T-helper 2 cell (primary cell): ENCODE measurements at places on chromosomes 7 and 10.

DNA sequence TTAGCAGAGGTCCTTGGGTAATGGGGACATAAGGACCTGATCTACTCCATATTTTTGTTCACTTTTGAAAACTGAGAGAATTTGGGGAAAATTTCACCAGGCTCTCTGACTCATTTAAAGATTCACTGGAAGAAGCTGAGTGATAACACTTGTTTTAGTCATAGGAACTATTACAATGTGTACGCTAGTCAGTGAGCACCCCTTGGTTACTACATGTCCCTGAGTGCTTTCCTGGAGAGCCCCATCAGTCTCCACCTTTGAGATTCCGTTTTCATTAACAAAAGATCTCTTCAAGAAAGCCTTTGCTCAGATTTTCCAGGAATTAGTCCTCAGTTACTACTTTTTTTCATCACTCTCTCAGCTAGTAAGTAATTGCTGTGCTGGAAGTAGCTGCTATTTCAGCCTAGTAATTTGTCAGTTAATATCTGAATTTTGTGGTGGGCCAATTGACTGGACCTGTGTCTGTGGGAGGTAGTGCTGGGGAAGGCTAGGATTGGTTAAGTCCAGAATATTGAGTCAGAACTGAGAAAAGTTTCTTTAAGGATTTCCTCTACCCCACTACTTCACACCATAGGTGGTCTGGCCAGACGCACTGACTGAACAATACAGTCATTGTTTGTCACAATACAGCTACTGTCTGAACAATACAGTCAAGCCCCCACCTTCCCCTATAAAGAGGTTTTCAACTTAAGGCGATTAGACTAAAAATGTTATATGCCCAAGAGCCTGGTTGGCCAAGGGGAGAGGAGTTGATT lies 235.0 kb downstream of the CCDC7 start:
- no peak for DNase-seq

DNA sequence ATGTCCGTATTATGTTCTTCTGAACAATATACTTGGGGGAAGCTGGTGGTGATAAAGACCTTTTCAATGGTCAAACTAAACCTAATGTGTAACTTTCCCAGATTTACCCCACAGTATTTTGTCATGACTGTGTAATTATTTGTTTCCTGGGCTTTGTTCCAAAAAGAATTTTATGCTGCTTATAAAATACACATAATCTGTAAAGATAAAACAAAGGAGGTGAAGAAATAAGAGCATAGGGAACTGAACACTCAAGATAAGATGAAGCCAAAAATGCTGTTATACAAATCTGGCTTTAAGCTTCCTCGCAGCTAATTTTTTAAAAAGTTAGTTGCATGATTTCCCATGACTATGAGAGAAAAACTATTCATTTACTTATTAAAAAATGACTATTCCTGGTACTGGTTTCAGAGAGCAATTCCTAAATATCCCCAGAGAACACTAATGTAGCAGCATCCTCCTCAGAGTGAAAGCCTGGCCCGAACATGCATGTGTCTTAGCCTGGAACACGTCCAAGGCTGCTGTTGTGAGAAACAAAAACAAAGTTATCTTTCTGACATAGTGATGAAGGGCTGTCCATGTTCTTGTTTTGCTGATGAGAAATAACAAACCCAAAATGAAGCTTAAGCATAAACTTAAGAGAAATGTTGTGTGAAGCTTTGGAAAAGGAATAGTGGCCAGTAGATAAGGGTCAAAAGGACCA lies 33.9 kb downstream of the MALSU1 start:
- no peak for DNase-seq

DNA sequence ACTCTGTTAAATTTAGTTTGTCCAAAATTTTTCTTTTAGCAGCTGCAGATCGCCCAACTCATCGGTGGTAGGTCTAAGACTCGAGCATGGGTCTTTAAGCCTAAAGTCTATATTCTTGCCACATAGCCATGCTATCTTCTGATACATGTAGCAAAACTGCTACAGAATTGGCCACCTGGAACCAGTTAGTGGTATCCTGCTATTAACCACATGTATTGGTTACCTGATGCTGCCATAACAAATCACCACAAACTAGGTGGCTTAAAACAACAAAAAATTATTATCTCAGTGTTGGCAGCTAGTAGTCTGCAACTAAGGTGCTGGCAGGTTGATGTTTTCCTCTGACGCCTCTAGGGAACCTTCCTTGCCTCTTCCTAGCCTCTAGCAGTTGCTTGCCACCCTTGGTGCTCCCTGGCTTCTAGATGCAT lies 96.7 kb upstream of the PIK3CG start:
- DNase-seq: no peak

- no peak for DNase-seq
Measured at GRCh38 chr10:122830965-122831353, 14.7 kb downstream of the CUZD1 start.
